Activated CD4-positive, alpha-beta T cell treated with anti-CD3 and anti-CD28 coated beads, Interleukin-2, amount 50 U/mL, for 16 hours (primary cell): ENCODE measurements at places on chromosomes 3 and 15.

DNA sequence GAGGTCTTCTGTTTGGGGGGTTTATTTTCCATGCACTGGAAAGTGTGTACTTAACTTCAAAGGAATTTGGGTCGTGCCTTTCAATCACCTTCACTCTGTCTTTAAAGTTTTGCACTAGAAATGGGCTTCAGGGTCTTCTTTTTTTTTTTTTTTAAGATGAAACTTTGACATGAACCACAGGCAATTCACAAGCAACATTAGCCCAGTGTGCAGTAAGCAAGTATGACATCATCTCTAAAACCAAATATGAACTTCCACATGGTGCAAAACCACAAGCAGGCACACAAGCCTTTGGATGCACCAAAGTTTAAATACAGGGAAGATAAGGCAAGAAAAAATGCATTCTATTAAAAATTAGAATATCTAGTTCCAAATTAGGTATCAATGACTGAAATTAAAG, 381.9 kb downstream of the ERC2 start:
- DNase-seq, result no peak

GRCh38 chr15:82124331-82125263, 78.8 kb upstream of the MEX3B start:
- DNase-seq, result no peak

DNA sequence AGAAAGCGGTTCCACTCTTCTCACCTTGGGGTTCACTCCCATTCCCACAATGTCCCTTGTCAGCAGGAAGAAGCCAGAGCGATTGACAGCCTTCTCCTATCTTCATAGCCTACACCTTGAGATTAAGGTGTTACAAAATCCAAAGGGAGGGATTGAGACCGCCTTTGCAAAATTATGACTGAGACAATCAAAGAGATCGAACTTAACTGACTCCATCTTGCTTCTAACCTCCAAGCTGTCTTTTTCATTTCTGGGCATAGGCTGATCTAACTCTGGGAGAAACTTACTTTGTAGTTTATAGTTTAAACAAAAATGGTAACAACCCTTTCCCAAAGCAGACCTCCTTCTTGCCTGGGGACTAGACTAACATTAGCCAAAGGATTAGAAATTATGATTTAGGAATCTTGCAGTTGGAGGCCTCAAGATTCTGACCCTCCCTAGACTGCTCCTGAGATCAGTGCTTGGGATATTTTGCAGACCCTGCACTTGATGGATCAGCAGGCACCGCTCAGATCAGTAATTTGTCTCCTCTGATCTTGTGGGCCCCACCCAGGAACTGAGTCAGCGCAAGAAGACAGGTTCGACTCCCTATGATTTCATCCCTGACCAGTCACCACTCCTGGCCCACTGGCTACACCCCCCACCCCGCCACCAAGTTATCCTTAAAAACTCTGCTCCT, 40.0 kb downstream of the PAQR5 start:
- DNase-seq, result no peak

- DNase-seq, result peak; percentile 89
Measured at GRCh38 chr3:131502530-131503319, at the start of gene MRPL3. Gene MRPL3 (minus strand): TSS chr3:131502971. CDS start chr3:131502821, 150 bp downstream.

GRCh38 chr3:155079746-155080487, at the start of gene MME:
Gene MME (plus strand): TSS chr3:155080319. CDS start chr3:155084168, 3,849 bp downstream.
- no peak for DNase-seq

DNA sequence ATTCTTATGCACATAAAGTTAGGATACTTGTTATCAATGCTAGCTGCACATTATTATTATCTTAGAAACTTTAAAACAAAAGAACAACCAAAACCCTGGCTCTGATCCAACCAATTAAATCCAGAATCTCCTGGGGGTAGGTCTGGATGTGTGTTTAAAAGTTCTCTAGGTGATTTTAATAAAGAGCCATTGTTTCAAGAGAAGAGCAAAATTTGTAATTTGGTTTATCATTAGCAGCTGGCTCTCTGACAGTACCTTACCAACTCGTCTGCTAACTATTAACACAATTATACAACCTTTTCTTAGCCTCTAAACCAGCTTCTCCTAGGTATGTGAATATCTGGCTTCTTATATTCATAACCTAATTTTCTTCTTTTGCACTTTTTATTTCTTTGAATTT, 68.9 kb downstream of the IFT80 start:
- no peak for DNase-seq

DNA sequence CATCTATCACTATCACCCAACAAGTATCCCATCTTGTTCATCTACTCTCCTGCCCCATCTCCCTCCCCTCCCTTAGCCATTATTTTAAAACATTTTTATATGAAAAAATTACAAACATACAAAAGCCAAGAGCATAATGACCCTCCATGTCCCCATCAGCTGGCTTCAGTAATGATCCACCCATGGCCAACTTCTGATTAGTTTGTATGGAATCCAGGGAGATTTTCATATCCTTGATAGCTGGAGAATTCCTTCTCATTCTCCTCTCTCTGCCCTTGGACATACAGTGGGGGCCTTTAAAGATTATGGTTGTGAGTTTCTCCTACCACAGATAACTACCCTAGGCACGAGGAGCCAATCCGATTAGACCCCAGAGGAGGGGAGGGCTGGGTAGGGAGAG, 40.2 kb downstream of the IRAK2 start:
- no peak for DNase-seq

GRCh38 chr3:134338516-134339261, 35.6 kb downstream of the AMOTL2 start:
- DNase-seq, result no peak

DNA sequence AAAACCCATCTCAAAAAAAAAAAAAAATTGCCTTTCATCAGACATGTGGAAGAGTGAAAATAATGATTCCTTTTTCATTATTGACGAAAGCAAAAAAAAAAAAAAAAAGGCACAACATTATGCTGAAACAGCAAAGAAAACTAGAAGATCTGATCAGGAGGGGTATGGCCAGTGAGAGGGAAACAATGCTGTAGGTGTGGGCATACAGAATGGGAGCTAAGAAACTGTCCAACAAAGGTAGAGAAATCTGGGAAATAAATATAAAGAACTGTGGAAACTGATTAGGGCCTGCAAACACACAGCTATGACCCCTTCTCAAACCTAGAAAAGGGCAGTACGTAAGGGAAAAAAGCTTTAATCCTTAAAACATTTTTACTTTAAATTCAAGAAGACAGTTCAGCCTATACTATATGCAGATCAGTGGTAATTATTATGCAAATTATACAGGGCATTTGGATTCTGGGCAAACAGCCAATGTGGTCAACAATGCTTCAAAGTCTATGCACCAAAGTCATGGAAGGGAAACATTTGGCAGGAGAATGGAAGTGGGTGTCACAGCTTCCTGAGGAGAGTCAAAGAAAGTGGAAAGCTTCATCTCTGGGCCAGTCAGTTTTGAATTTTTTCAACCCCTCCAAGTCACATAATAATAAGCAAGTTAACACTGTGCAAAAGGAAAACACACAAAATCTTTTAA, 68.3 kb upstream of the SLC12A8 start:
- DNase-seq, result no peak

GRCh38 chr15:41904541-41905005, 10.7 kb upstream of the SPTBN5 start:
- peak; percentile 65 for DNase-seq

DNA sequence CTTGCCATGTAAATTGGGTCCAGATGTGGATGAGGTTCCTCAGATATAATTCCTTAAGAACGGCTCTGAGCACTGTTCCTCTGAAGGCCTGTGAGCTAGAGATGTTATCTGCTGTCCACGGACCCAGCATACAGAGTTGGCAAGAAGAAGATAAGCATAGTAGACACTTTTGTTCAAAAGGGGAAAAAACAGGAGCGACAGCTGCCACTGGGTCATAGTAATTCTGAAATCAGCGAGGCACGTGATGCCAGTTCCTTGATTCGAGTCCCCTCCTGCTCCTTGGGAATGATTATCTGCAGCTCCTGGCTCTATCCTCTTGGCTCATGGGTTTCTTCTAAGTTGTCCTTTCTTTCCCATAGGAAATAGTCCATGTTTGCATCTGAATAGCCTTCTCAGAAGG, 2.5 kb upstream of the RAB7A start:
- no peak for DNase-seq

GRCh38 chr3:16366-16765, 180.2 kb upstream of the CHL1 start:
- no peak for DNase-seq

DNA sequence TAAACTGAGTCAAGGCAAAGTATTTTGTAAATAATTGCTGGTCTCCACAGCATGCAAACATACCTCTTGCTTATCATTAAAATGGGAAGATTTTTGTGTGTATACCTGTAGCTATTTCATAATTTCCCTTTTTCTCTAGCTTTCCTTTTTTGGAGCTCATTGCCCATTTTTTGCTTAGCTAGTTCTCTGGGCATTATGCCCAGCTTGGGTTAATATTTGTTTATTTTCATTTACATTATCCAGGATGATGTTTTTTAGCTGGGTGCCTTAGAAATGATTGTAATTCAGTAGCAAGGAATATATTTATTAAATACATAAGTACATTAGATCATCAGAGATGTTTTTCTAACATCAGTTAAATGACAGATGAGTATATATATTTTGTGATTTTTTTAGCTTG, 1271.7 kb upstream of the GBE1 start:
- no peak for DNase-seq

DNA sequence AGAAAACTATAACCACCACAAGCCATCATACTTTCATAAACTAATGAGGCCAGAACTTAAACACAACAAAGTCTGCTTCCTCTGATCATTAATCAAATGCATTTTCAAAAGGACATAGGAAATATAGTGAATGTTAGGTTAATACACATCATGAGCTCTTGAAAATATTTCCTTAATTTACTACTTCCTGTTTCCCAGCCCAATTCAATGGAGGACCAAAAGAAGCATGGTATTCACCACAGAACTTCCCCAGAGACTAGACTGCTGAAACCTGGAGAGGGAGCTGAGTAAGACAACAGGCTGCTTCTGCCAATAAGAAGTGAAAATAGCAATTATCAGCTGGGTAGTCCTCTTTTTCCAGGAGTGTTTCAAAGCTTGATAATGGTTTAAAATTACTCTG, 250.3 kb downstream of the ULK4 start:
- no peak for DNase-seq

- DNase-seq, result peak; percentile 8
Measured at GRCh38 chr15:38414357-38414756, 39.6 kb upstream of the FAM98B start.

DNA sequence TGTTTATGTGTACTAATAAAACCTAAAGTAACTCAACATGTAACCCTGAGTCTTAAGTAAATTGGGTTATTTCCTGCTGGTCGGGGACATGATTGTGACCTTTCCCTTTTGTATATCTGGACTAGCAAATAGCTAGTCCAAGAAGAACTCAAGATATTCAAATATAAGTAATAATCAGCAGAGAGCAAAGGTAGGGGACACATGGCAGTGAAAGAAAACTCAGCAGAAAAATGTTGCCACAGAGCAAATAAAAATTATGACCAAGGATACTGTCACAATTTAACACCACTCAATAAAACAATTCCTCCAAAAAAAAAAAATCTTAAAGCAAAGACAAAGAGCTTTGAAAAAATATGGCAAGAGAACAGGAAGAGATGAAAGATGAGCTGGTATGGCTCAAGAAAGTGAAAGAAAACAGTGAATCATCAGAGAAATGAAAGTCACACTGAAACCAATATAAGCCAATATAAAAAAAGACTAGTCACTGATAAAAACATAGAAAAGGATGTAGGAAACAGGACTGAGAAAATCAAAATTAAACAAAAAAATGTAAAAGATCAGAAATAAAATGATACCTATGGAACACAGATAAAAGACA, 43.4 kb downstream of the HLTF start:
- DNase-seq, result peak; percentile 57

GRCh38 chr3:9649791-9650521, 651 bp downstream of the MTMR14 start:
- peak; percentile 5 for DNase-seq

- DNase-seq, result no peak
Measured at GRCh38 chr3:14959359-14959943, 12.1 kb downstream of the NR2C2 start.

- no peak for DNase-seq
Measured at GRCh38 chr3:4744405-4745234, 234.6 kb upstream of the BHLHE40 start.

DNA sequence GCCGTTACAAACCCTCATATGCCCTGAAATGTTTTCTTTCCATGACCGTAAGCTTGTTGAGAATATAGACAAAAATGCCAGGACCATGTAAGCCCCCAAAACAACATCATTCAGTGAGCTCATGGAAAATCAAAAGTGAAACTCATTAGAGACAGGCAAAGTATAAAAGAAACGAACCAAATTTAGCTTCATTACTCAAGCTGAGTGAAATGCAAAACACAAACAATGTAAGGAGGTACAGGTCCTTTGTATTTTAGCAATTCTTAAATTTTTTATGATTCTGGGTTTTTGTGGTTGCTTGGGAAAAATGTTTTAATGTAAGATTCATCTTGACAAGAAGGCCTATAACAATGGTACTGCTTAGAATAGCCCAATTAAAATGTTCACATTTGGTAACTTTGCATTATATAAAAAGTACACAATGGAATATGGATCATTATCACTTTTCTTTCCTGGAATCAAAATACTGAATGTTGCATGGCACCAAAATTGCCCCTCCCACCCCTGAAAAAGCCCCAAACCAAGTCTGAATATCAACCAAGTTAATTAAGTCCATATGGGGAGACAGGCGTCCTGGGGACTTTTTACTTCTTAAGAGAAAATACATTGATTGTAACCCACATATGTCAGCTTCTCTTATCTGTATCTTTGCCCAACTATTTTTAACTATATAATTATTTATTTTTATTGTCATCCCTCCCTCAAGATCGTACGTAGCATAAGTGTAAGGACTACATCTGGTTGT, 247.7 kb upstream of the CDIN1 start:
- DNase-seq, result no peak

DNA sequence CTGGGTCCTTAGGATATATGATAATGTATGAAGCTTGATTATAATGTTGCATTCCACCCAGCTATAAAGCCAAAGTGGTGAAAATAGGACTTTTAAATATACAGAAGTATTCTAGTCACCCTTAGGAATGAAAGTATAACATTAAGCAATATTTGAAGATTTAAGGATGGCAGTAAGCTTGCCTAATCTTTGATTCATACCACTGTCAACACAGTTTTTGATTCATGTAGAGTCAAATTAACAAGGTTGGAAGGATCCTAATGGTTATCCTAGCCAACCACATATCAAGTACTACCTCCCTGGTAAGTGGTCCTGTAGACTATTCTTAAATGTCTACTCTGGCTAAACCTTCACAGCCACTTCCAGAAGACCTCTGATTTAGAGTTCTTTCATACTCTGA, 18.6 kb downstream of the ARIH1 start:
- DNase-seq, result no peak

DNA sequence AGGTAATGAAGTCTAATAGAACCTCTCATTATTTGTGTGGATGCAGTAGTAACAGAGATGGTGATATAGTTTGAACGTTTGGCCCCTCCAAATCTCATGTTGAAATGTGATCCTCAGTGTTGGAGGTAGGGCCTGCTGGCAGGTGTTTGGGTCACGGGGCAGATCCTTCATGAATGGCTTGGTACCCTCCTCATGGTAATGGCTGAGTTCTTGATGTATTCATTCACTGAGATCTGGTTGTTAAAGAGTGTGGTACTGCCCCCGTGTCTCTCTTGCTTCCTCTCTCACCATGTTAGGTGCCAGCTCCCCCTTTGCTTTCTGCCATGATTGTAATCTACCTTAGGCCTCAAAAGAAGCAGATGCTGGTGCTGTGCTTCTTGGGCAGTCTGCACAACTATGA, 606.8 kb downstream of the UNC13C start:
- DNase-seq, result no peak
